Umbilical cord (tissue), 2 donors: ENCODE measurements at places on chromosomes 4 and X. TPM values are rescaled to one million over a fixed set of nuclear protein-coding genes. Genes with fewer than 3 reads are reported as not detected.

DNA sequence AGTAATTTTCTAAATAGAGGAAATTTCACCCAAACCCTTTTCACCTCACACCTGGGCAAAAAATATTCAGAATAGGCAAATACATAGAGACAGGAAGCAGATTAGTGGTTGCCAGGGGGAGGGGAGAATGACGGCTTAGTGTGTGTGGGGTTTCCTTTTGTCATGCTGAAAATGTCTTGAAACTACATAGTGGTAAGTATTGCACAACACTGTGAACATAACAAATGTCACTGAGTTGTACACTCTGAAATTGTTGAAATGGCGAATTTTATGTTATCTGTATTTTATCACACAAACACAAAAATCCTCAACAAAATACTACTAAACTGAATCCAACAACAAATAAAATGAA lies 60.7 kb upstream of the PLAC1 start:
- DNase-seq: no peak

- no peak for DNase-seq
Measured at GRCh38 chrX:110678591-110678990, 117.0 kb downstream of the CHRDL1 start.

- no peak for DNase-seq
Measured at GRCh38 chrX:107559506-107559905, 68.8 kb upstream of the PRPS1 start.

- no peak for DNase-seq
Measured at GRCh38 chr4:71006203-71006907, 12.9 kb downstream of the DCK start.

- no peak for DNase-seq
Measured at GRCh38 chrX:139179592-139179991, 350.9 kb upstream of the F9 start.

DNA sequence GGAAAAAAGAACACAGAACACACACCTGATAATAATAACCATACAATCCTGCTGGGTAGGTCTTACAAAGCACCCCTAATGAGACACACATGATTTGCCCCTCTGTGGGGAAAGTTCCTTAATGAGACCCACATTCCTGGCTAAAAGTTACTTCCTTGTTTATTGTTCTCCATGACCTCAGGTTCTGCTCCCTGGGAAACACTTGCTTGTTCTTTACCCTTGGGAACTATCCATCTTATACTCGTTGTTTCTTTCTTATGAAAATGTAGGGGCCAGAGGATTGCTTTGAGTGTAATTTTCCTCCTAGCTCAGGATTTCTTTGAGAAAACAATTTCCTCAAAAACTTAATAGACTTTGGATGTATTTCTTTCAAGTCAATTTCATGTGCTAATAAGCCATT lies 52.1 kb upstream of the PCDH10 start:
- no peak for DNase-seq

GRCh38 chr4:188879598-188879997 lies 740.4 kb downstream of the TRIML1 start:
- DNase-seq: no peak

- peak; percentile 38 for DNase-seq
Measured at GRCh38 chr4:96149894-96150293, 310.0 kb downstream of the PDHA2 start.

- peak; percentile 42 for DNase-seq
Measured at GRCh38 chrX:45824471-45824870, 623.8 kb upstream of the DIPK2B start.

- DNase-seq: no peak
Measured at GRCh38 chr4:40140196-40140595, 56.6 kb upstream of the RHOH start.

DNA sequence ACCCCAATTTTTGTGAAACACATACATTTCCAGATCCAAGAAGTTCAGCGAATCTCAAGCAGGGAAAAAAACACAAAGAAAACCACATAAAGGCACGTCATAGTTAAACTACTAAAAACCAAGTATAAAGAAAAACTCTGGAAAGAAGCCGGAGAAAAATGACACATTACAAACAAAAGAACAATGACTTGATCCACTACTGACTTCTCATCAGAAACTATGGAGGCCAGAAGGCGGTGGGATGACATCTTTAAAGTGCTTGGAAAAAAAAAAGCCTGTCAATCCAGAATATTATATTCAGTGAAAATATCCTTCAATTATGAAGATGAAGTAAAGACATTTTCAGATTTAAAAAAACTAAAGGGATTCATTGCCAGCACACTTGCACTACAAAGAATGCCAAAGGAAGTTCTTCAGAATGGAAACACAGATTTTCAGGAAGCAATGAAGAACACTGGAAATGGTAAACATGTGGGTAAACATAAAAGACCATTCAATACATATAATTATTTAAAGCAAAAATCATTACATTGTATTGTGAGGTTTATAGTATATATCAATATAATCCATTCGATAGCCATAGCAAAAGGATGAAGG lies 32.6 kb upstream of the PPP2R2C start:
- no peak for DNase-seq

- DNase-seq: no peak
Measured at GRCh38 chrX:47498411-47498810, 15.4 kb upstream of the ZNF41 start.

DNA sequence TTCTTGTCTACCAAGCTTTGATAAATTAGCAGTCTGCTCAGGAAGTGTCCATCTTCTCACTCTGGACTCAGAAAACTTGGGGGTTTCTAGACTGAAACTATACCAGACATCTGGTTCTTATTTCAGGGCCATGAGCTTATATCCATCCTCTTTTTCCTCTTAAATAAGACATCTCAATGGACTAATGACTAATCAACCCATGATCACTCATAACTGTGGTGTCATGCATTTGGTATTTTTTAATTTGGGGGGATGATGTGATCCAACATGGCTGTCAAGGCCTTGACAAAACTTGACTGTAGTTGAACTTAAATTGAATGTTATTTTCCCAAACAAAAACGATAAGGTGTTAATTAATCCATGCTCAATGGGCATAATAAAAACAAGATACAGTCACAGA lies 87.8 kb downstream of the GPRASP3 start:
- no peak for DNase-seq

- DNase-seq: no peak
Measured at GRCh38 chr4:8081621-8082516, 76.7 kb downstream of the ABLIM2 start.

- DNase-seq: no peak
Measured at GRCh38 chr4:88119943-88120342, 38.5 kb downstream of the ABCG2 start.

GRCh38 chr4:122584519-122584918 lies 36.3 kb downstream of the IL21 start:
- DNase-seq: peak; percentile 78

- DNase-seq: peak; percentile 5
Measured at GRCh38 chrX:101442085-101442484, 34.1 kb downstream of the HNRNPH2 start.

DNA sequence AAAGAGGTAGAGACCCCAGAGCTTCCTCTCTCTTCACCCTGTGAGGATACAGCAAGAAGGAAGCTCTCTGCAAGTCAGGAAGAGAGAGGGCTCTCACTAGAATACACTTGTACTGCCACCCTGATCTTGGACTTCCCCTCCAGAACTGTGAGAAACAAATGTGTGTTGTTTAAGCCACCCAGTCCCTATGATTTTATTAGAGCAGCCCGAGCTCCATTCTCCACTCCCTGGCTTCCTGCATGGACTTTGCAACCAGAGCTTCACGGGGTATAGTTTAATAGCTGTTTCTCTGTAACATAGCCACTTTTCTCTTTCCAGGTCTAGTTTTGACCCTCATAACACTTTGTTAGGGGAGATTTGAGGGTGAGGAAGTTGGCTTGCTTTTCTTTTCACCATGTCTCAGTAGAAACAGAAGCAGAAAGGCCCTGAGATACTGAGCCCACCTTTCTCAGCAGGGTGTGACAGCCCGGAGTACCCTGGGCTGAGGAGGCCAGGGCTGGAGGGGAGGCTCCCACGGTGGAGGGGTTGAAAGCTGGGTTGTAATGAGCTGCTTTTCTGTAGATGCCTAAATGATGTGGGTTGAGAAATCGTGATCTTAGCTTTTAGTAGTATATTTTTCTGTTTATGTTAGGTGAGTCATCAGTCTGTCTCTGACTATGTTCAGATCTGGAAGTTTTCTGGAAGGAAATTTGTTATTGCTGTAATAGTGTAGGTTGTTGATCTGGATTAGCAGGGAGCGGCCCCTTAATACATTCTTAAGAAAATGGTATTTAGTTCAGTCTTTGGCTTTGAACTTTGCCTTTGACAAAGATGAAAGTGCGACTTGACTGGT lies 118.6 kb downstream of the PTTG2 start:
- peak; percentile 83 for DNase-seq

GRCh38 chr4:87057835-87058355 lies 123.1 kb downstream of the AFF1 start:
- DNase-seq: no peak

GRCh38 chr4:155787113-155787710 lies 28.4 kb downstream of the GUCY1B1 start:
- peak; percentile 65 for DNase-seq

DNA sequence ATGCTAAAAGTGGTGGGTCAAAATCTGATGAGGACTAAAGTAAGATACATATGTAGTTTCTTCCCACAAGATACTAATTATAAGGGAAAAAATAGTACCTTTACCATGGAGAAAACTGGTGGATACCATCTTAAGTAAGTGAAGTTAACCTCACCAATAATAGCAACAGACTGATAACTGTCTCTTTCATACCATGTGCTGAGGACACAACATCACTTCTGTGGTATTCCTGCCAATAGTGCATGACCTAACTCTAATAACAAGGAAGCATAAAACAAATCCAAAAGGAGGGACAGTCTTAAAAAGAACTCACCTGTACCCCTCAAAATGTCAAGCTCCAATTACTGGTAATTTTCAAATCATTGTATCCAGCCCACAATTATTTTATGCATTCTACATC lies 8.8 kb downstream of the UFSP2 start:
- no peak for DNase-seq

- peak; percentile 44 for DNase-seq
Measured at GRCh38 chrX:22135994-22136684, 104.0 kb downstream of the PHEX start.

DNA sequence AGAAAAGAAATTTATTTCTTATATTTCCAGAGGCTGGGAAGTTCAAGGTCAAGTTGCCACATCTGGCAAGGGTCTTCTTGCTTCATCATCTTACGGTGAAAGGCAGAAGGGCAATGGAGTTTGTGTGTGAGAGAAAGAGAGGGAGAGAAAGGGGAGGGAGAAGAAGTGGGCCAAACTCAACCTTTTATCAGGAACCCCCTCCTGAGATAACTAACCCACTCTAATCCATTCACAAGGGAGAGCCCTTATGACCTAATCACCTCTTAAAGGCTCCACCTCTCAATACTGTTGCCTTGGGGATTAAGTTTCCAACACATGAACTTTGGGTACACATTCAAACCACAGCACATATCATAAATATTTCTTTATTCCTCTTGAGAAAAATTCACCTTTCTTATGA lies 203.3 kb upstream of the FAM241A start:
- DNase-seq: no peak

RIPPLY1 gene
- not detected for total RNA-seq

CENPVL1 gene
- not detected for total RNA-seq

TLR2 gene
- total RNA-seq: 16.4 TPM

SLC4A4 gene
- 4.3 TPM for total RNA-seq

F11 gene
- total RNA-seq: not detected

YY2 gene
- 2.2 TPM for total RNA-seq

TMEM31 gene
- not detected for total RNA-seq

TMEM154 gene
- total RNA-seq: 11.3 TPM

TAF9B gene
- total RNA-seq: 23.4 TPM

COL25A1 gene
- 32.5 TPM for total RNA-seq

FGF13 gene
- total RNA-seq: 25.3 TPM

CYP4V2 gene
- total RNA-seq: 21.2 TPM

SMR3A gene
- total RNA-seq: not detected

SPIN2A gene
- total RNA-seq: 0.24 TPM
